Osteoblast (primary cell): ENCODE measurements at places on chromosomes 4 and X. TPM values are rescaled to one million over a fixed set of nuclear protein-coding genes. Genes with fewer than 3 reads are reported as not detected.

HAND2 gene
- total RNA-seq: 1.8 and 3.8 TPM in 2 replicates

PAGE1 gene
- total RNA-seq: not detected in 2 replicates

FGFR3 gene
- 0.29 and 0.36 TPM in 2 replicates for total RNA-seq

SLC7A11 gene
- total RNA-seq: 46.3 and 55.7 TPM in 2 replicates

BRS3 gene
- total RNA-seq: not detected in 2 replicates

GABRG1 gene
- total RNA-seq: not detected in 2 replicates

ZBTB33 gene
- 19.2 and 20.0 TPM in 2 replicates for total RNA-seq

SLC39A8 gene
- total RNA-seq: 11.2 and 13.3 TPM in 2 replicates

P2RY8 gene
- under 0.01 TPM in 1 of 2 replicates, not detected in the other for total RNA-seq

HPGD gene
- under 0.01 TPM in 1 of 2 replicates, not detected in the other for total RNA-seq

IL13RA1 gene
- 81.4 and 108 TPM in 2 replicates for total RNA-seq

XK gene
- under 0.01 TPM in 2 replicates for total RNA-seq

TXK gene
- 0.59 and 0.72 TPM in 2 replicates for total RNA-seq

DBET gene
- total RNA-seq: not detected in 2 replicates

DGKK gene
- total RNA-seq: not detected in 2 replicates
